ENCODE measurements at places on chromosomes 4 and X.

DNA sequence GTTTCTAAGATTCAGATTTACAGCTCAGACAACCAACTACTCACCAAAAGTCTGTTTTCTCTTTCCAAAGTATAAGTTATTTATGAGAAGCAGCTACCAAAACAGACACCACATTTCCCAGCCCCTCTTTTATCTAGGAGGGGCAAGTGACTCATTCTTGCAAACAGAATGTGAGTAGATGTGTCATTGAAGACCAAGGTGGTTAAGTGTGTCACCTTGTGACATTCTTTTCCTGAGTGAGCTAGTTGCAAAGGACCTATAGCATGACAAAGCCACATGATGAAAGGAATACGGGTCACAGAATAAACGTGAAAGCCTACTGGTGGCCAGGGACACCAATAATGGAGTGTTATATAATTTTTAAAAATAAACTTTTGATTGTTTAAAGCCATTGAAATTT lies 50.0 kb downstream of the SLC7A11 start:
- DNase-seq = no peak

DNA sequence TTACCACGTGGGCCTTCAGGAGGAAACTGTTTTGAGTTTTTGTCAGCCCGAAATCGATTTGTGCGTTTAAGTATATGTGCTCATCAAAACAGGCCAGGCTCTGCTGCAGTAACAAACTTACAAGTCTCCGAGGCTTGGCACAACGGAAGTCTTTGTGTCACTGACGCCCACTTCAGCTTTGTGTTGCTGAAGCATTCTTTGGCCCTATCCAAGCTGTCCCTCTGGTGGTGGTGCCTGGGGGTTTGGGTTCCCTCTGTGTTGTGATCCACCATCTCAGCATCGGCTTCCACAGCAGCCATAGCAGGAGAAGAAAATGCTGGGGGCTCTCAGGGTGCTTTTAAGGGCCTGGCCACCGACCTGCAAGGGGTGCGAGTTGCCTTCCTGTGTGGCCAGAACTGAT lies 176.4 kb downstream of the PTTG2 start:
- no peak for DNase-seq

GRCh38 chrX:46727441-46727840 lies 31.5 kb downstream of the SLC9A7 start:
- DNase-seq = no peak

GRCh38 chrX:124333862-124334261 lies 1.4 kb downstream of the TEX13D start:
- DNase-seq = no peak

GRCh38 chr4:156924774-156925315 lies 46.8 kb downstream of the PDGFC start:
- DNase-seq = no peak

DNA sequence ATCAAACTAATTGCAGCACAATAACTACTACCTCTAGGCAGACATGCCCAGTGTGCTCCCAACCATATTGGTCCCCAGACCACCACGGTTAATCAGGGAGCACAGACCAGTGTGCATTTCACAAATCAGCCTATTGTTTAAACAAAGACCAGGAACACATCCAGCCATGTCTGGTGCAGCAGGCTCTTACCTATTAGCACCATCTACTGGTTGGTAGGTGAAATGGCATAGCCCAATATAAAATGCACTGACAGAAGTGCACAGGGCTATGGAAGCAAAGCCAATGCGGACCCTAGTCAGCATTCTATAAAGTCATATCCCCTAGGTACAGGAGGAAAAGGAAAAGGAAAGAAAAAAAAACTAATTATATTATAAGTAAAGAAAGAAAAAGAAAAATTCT lies 15.5 kb upstream of the CYLC1 start:
- DNase-seq = no peak
